Mesendoderm (in vitro differentiated cells): ENCODE measurements at places on chromosomes 3 and 15.

GRCh38 chr3:195692781-195693427 is 27.9 kb upstream of the MUC20 start:
- H3K27ac ChIP-seq = no peak overlapping the region
- H3K4me3 ChIP-seq = no peak overlapping the region
- H3K27me3 ChIP-seq = no peaks in the 10 kb centered on the region
- DNase-seq = no peak
- H3K4me1 ChIP-seq = peaks cover 6% of the 10 kb centered on the region
- peaks cover 1% of the 10 kb centered on the region for H3K36me3 ChIP-seq

DNA sequence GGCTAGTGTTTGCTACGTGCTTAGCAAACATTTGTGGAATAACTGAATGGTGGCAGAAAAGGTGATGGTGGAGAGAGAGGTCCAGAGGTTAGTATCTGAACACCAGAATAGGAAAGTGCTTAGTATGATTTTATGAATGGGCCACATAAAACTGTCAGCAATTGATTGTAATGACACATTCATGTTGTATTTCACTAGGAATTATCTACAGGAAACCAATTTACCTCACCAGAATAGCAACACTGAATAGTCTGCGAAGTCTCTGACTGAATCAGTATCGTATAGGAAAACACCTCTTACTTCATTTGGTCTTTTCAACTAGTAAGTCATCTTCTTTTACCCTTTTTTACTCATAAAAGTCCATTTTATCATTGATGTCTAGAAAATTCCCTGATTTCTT is 8.2 kb upstream of the ATP11B start:
- no peaks in the 10 kb centered on the region for H3K27me3 ChIP-seq
- DNase-seq = no peak
- no peaks in the 10 kb centered on the region for H3K4me1 ChIP-seq
- no peak overlapping the region for H3K4me3 ChIP-seq

DNA sequence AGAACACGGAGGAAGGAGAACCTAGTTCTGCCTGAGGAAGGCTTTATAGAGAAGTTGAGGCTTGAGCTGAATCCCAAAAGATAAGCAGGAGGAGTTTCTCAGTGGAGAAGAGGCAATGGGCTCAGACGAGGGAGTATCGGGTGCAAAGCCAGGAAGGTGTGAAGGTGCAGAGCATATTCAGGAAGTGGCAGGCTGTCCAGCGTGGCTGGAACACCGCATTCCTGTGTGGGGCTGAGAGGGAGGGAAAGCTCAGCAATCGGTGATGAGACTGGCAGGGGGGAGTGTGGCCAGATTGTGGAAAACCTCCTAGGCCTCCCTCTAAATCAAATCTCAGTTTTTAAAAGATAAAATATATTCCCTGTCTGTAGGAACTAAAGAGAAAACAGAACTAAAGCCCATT is 63.0 kb downstream of the ARHGAP31 start:
- no peaks in the 10 kb centered on the region for H3K36me3 ChIP-seq
- H3K4me1 ChIP-seq = peaks cover 26% of the 10 kb centered on the region
- no peak overlapping the region for H3K27ac ChIP-seq
- peak; percentile 52 for DNase-seq

GRCh38 chr3:184145111-184145524 is 10.0 kb downstream of the EIF2B5 start:
- H3K27ac ChIP-seq = no peak overlapping the region
- H3K27me3 ChIP-seq = no peaks in the 10 kb centered on the region
- DNase-seq = peak; percentile 79

- H3K4me1 ChIP-seq = no peaks in the 10 kb centered on the region
- no peak overlapping the region for H3K27ac ChIP-seq
- no peaks in the 10 kb centered on the region for H3K27me3 ChIP-seq
- H3K4me3 ChIP-seq = no peak overlapping the region
- H3K36me3 ChIP-seq = peaks cover 8% of the 10 kb centered on the region
- peak; percentile 46 for DNase-seq
Observed at GRCh38 chr3:52231502-52232278, 6.2 kb upstream of the TLR9 start.

DNA sequence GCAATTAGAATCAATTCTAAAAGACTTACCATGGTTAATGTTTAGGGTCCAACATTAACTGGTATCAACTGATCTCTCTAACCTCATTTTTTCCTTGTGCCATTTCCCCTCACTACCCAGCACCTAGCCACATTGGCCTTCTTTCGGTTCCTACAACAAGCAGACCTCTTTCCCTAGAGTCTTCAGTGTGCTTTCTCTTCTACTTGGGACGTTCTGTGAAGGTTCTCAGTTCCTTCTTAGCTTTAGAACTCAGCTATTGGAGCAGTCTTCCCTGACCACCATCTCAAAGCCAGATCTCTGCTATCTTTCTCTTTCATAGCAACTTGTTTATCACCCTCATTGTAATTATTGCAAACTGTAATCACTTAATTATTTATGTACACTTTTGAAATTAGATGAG is 31.5 kb upstream of the MINDY4B start:
- no peaks in the 10 kb centered on the region for H3K27me3 ChIP-seq
- no peak overlapping the region for H3K4me3 ChIP-seq
- H3K4me1 ChIP-seq = no peaks in the 10 kb centered on the region
- no peak for DNase-seq
- H3K36me3 ChIP-seq = no peaks in the 10 kb centered on the region

DNA sequence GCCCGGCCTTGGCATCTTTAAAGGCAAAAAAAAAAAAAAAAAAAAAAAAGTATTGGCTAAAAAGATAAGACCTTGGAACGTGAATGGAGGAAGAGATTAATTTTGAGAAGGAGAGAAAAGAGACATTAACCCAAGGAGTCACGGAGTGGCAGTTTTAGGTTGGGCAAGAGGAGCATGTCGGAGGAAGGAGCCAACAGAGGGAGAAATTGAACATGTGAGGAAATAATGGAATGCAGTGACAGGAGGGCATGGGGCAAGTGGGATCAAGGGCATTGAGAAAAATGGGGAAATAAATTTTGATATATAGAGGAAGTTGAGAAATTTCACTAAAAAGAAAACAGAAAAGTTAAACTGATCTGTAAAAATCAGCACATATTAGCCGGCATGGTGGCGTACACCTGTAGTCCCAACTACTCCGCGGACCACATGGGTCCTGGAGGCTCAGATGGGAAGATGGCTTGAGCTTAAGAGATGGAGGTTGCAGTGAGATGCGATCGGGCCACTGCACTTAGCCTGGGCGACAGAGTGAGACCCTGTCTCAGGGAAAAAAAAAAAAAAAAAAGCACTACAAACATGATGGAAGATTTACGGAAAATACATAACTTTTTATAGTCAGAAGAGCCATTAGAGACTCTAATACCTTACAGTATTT is 1.2 kb downstream of the HAUS2 start:
- no peak overlapping the region for H3K27ac ChIP-seq
- H3K4me1 ChIP-seq = peaks cover 5% of the 10 kb centered on the region
- no peaks in the 10 kb centered on the region for H3K36me3 ChIP-seq
- no peak overlapping the region for H3K4me3 ChIP-seq
- no peak for DNase-seq

DNA sequence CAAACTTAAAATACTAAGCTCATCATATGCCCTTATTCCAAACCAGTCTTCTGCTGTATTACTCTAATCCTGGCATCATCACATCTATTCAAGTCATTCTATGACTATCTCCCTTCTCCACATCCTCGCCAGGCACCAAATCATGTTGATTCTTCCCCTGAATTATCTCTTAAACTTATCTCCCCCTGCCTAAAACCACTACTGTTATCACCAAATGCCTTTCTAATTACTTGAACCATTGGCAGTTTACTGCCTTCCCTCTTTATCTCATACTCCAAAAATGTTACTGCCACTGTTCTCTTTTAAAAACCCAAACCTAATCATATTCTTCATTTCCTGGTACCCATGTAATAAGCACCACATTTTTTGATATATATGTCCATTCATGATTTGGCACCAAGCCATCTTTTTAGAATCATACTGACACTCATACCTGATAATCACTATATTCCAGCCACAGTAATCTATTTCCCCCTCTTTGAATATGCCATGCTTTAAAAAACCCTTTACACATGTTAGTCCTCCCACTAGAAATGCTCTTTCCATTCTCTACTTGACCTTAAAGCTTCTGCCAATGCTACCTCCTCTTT is 126.8 kb downstream of the PEAK1 start:
- DNase-seq = peak; percentile 81
- H3K27ac ChIP-seq = no peak overlapping the region
- H3K4me1 ChIP-seq = peaks cover 3% of the 10 kb centered on the region

DNA sequence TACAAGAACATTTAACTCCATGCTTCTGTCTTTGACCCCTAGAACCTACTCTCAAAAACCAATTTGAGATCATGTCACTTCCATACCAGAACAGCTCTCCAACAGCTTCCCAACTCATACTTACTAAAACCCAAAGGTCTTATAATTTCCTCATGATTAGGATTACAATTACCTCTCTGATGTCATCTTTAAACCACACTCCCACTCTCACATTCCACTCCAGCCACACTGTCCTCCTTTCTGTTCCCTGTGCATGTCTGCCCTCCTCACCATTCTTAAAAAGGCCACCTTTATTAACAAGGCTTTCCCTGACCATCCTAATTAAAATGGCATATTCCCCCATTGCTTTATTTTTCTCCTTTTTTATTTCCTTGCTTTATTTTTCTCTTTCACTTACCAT is 18.9 kb downstream of the PHC3 start:
- H3K27me3 ChIP-seq = no peaks in the 10 kb centered on the region
- H3K4me1 ChIP-seq = no peaks in the 10 kb centered on the region
- H3K4me3 ChIP-seq = no peak overlapping the region
- DNase-seq = no peak
- no peak overlapping the region for H3K27ac ChIP-seq

DNA sequence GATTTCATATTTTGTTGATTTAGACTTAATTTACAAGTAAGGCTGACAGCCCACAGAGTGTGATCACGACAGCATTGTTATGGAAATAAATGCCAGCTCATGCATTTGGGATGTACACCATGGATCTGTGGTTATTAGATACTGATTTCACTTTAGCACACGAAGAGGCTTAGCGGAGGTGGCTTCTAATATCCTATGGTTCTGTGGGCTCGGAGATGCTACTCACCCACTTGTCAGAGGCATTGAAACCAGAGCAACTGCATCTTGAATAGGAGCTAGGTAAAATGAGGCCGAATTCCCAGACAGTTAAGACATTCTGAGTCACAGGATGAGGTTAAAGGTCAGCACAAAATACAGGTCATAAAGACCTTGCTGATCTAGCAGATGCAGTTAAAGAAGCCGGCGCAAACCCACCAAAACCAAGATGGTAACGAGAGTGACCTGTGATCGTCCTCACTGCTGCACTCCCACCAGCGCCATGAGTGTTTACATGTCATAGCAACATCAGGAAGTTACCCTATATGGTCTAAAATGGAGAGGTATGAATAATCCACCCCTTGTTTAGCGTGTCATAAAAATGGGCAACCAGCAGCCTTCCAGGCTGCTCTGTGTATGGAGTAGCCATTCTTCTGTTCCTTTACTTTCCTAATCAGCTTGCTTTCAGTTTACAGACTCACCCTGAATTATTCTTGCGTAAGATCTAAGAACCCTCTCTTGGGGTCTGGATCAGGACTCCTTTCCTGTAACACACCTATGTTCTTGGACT is 117.5 kb downstream of the PGPEP1L start:
- DNase-seq = peak; percentile 70
- H3K27me3 ChIP-seq = no peaks in the 10 kb centered on the region
- H3K4me1 ChIP-seq = peaks cover 2% of the 10 kb centered on the region
- no peak overlapping the region for H3K27ac ChIP-seq
- no peaks in the 10 kb centered on the region for H3K36me3 ChIP-seq

- H3K4me3 ChIP-seq = no peak overlapping the region
- H3K27me3 ChIP-seq = no peaks in the 10 kb centered on the region
- H3K4me1 ChIP-seq = peaks cover 7% of the 10 kb centered on the region
- H3K36me3 ChIP-seq = no peaks in the 10 kb centered on the region
Observed at GRCh38 chr15:74384566-74384880, 17.1 kb upstream of the CYP11A1 start.

DNA sequence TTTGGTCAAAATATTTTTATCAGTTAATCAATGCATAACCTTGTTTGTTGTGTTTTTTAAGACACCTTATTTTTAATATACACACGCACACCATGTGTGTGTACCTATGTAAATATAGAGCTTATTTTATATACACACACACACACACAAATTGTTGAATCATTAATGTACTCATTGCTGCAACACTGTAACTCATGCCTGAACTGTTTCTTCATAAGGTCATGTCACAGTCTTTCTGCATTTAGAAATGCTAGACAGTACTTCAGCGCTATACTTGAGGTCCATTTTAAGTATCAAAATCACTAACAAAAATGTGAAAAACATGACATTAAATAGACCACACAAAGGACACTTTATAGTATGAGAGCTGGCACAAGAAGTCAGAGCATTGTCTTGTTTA is 589.4 kb downstream of the SI start:
- H3K4me1 ChIP-seq = no peaks in the 10 kb centered on the region
- no peak for DNase-seq
